ENCODE measurements at places on chromosomes 12 and 14. TPM values are rescaled to one million over a fixed set of nuclear protein-coding genes. Genes with fewer than 3 reads are reported as not detected.

Gene DNAJC22
- total RNA-seq = not detected

DNA sequence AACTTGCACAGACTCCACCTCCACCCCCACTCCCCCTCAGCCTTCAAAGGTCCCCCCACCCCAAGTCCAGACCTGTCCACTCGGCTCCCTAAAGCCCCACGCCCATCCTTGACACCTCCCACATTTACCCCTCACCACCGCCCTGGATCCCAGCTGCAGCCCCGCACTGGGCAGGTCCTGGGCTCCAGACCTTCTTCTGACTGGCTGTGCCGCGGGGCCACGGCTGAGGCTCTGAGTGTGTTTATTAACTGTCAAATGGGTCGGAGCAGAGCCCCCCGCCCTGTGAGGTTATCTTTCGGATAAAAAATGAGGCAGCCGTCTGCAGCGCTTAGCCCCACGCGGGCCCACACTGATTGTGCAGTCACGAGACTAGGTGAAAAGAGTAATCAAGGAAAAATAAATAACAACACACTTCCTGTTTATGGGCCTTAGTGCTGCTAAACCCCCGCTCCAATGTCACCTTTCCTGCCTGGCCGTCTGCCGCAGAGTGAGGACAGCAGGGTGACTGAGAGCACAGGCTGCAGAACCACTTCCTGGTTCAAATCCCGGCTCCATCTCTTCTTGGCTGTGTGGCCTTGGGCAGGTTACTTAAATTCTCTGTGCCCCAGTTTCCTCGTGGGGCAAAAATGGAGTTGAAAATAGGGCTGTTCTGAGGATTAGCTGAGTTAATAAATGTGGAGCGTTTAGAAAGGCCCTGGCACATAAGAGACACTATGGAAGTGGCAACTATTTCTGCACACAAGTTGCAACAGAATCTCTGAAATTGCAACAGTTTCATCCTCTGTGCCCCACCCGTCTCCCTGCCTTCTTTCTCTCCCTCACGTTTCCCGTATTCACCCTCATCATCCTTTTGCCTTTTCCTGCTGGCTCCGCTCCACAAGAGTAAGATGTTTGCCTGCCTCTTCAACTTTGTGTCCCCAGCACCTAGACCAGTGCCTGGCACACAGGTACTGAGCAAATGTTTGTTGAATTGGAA, 9.4 kb downstream of the SETD1B start:
- H3K4me3 ChIP-seq = peak overlapping the region; percentile 63
- peak overlapping the region; percentile 86 for H3K27ac ChIP-seq
- no peaks in the 10 kb centered on the region for H3K27me3 ChIP-seq
- H3K4me1 ChIP-seq = peaks cover 26% of the 10 kb centered on the region

Gene KRT71
- total RNA-seq = not detected

Gene C12orf76
- total RNA-seq = 35.0 TPM

DNA sequence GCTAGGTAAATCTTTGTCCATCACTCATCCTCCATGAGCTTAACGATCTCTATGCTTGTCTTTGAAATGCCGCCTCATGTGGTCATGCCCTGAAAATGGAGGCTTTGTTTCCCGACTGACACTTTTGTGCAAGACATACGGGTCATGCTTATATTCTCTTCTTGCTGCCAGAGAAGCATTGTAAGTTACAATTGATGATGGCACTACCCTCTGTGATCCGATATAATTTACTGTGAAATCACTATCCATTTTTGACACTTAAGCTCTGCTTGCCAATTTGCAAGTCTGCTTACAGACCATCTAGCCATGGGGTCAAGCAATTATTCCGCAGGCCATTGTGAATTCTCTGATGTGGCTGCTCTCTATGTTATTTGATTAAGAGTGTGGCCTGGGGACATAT, 650.0 kb downstream of the FLRT2 start:
- H3K4me1 ChIP-seq = no peaks in the 10 kb centered on the region
- no peak overlapping the region for H3K4me3 ChIP-seq
- H3K27ac ChIP-seq = no peak overlapping the region
- H3K36me3 ChIP-seq = no peaks in the 10 kb centered on the region

GRCh38 chr12:113114447-113115178, 20.9 kb downstream of the RASAL1 start:
- no peak for DNase-seq
- no peaks in the 10 kb centered on the region for H3K36me3 ChIP-seq
- H3K4me3 ChIP-seq = no peak overlapping the region
- no peaks in the 10 kb centered on the region for H3K4me1 ChIP-seq
- no peak overlapping the region for H3K27ac ChIP-seq
- H3K27me3 ChIP-seq = no peaks in the 10 kb centered on the region

- H3K27ac ChIP-seq = no peak overlapping the region
- H3K4me1 ChIP-seq = no peaks in the 10 kb centered on the region
- no peaks in the 10 kb centered on the region for H3K36me3 ChIP-seq
- H3K27me3 ChIP-seq = no peaks in the 10 kb centered on the region
- DNase-seq = peak; percentile 31
These were observed 29.8 kb downstream of the FIGNL2 start for GRCh38 chr12:51818566-51819300.

GRCh38 chr14:75842551-75842950, 139.2 kb downstream of the TGFB3 start:
- H3K27ac ChIP-seq = peak overlapping the region; percentile 16
- H3K36me3 ChIP-seq = no peaks in the 10 kb centered on the region
- no peak for DNase-seq
- no peaks in the 10 kb centered on the region for H3K27me3 ChIP-seq
- H3K4me1 ChIP-seq = no peaks in the 10 kb centered on the region
- H3K4me3 ChIP-seq = no peak overlapping the region

- no peaks in the 10 kb centered on the region for H3K36me3 ChIP-seq
- H3K27ac ChIP-seq = peak overlapping the region; percentile 92
- DNase-seq = no peak
- H3K4me1 ChIP-seq = no peaks in the 10 kb centered on the region
- no peaks in the 10 kb centered on the region for H3K27me3 ChIP-seq
- peak overlapping the region; percentile 75 for H3K4me3 ChIP-seq
These were observed 491 bp upstream of the NR2C1 start for GRCh38 chr12:95073698-95074520.

Gene TBX5
- total RNA-seq = not detected

Gene VDR
- total RNA-seq = 0.69 TPM

DNA sequence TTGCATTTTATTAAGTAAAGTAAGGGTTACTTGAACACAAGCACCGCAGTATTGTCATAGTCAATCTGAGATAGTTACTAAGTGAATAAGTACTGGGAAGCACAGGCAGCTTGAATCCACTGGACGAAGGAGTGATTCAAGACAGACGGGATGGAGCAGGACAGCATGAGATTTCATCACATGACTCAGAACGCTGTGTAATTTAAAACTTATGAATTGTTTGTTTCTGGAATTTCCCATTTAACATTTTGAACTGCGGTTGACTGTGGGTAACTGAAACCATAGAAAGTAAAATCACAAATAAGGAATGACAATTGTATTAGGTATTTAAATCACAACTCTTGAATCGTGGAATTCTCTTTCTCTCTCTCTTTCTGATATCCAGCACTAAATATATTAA, 1630.4 kb upstream of the SEL1L start:
- no peaks in the 10 kb centered on the region for H3K36me3 ChIP-seq
- no peaks in the 10 kb centered on the region for H3K4me1 ChIP-seq
- DNase-seq = no peak
- H3K27me3 ChIP-seq = no peaks in the 10 kb centered on the region

GRCh38 chr12:6827437-6827911, 733 bp upstream of the P3H3 start:
- peak; percentile 95 for DNase-seq
- peaks cover 5% of the 10 kb centered on the region for H3K4me1 ChIP-seq
- H3K27ac ChIP-seq = peak overlapping the region; percentile 90
- no peaks in the 10 kb centered on the region for H3K27me3 ChIP-seq
- H3K36me3 ChIP-seq = no peaks in the 10 kb centered on the region

DNA sequence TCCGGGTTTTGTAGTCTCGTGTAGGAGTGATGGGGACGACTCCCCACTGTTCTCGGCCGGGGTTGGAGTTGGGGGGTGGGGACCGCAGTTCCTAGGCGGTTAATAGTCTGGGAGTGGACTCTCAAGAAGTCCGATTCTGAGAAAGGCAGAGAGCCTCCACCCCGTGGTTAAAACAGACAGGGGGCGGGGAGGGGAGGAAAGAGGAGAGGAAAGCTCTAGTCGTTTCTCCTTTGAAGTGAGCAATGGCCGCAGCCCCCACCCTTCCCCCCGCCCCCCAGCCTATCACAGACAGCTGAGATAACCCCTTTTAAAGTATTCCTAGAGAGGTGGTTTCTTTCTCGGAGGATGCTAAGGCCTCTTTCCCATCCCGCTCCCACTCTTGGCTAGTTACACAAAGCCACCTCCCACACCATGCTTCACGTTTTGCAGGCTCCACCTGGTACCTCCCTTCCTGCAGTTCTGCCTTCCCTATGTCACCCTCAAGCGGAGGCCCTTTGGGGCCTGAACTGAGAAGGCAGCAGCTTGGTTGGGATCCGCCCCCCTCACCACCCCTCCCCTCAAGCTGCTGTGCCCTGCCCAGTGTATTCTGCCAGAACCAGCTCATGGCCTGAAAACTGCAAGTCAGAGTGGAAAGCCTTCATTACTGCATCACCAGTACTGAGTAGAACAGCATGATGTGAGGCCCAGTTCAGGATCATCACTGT, 853 bp downstream of the USP5 start:
- peak overlapping the region; percentile 76 for H3K27ac ChIP-seq
- no peaks in the 10 kb centered on the region for H3K36me3 ChIP-seq
- peak overlapping the region; percentile 77 for H3K4me3 ChIP-seq
- no peak for DNase-seq

Gene TAS2R31
- total RNA-seq = 30.8 TPM

GRCh38 chr12:28107679-28108078, 82.6 kb upstream of the CCDC91 start:
- no peaks in the 10 kb centered on the region for H3K4me1 ChIP-seq
- no peak for DNase-seq
- H3K36me3 ChIP-seq = no peaks in the 10 kb centered on the region
- H3K4me3 ChIP-seq = no peak overlapping the region
- no peak overlapping the region for H3K27ac ChIP-seq

Gene NOVA1
- 24.1 TPM for total RNA-seq

Gene KRT72
- total RNA-seq = 0.51 TPM

DNA sequence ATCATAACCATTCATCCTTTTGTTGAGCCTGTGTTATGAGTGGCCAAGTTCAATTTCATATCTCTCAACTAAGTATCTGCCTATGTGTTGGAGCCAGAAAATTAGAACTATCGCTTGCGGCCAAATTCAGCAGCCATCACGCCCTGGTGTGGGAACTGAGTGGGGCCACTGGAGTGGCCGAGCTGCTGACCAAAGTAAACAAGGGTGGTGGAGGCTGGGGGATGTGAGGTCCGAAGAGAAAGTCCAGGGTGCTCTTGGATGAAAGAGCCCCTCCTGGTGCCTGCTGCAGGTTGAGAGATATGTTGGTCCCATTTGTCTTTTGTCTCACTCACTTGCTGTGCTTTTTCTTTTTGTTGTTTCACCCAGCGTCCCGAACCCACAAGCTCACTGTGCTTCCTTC, 14.9 kb downstream of the ADGRD1 start:
- DNase-seq = no peak
- H3K36me3 ChIP-seq = no peaks in the 10 kb centered on the region
- no peaks in the 10 kb centered on the region for H3K4me1 ChIP-seq
- H3K27me3 ChIP-seq = no peaks in the 10 kb centered on the region
- no peak overlapping the region for H3K27ac ChIP-seq
- no peak overlapping the region for H3K4me3 ChIP-seq

DNA sequence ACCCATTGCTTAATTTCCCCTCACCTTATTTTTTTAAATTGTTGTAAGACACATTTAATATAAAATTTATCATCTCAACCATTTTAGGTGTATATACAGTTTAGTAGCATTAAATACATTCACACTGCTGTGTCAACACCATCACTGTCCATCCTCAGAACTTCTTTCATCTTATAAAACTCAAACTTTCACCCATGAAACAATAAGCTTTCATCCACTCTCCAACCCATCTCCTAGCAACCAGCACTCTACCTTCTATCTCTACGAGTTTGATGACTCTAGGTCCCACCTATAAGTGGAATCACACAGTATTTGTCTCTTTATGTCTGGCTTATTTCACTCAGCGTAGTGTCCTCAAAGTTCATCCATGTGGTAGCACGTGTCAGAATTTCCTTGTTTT, 75.5 kb downstream of the TBX3 start:
- DNase-seq = no peak
- H3K4me1 ChIP-seq = no peaks in the 10 kb centered on the region
- no peak overlapping the region for H3K27ac ChIP-seq
- no peaks in the 10 kb centered on the region for H3K36me3 ChIP-seq
- no peaks in the 10 kb centered on the region for H3K27me3 ChIP-seq

Gene ACOT4
- total RNA-seq = not detected

DNA sequence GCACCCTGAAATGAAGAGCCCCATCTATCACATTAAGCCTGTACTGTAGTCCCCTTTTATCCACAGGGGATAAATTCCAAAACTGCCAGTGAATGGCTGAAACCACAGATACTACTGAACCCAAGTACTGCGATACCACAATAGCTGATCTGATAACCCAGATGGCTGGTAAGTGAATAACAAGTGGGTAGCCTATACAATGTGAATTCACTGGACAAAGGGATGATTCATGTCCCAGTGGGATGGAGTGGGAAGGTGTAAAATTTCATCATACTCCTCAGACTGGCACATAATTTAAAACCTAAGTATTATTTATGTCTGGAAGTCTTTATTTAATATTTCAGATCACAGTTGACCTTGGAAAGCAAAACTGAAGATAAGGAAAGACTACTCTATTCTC, 201.3 kb downstream of the GPHN start:
- no peak overlapping the region for H3K4me3 ChIP-seq
- DNase-seq = no peak
- H3K27me3 ChIP-seq = no peaks in the 10 kb centered on the region
- H3K4me1 ChIP-seq = no peaks in the 10 kb centered on the region
- H3K36me3 ChIP-seq = no peaks in the 10 kb centered on the region

GRCh38 chr14:77084985-77085384, 13.1 kb upstream of the CIPC start:
- no peak overlapping the region for H3K27ac ChIP-seq
- H3K27me3 ChIP-seq = no peaks in the 10 kb centered on the region
- H3K36me3 ChIP-seq = no peaks in the 10 kb centered on the region
- DNase-seq = no peak
- H3K4me3 ChIP-seq = no peak overlapping the region
- H3K4me1 ChIP-seq = no peaks in the 10 kb centered on the region

DNA sequence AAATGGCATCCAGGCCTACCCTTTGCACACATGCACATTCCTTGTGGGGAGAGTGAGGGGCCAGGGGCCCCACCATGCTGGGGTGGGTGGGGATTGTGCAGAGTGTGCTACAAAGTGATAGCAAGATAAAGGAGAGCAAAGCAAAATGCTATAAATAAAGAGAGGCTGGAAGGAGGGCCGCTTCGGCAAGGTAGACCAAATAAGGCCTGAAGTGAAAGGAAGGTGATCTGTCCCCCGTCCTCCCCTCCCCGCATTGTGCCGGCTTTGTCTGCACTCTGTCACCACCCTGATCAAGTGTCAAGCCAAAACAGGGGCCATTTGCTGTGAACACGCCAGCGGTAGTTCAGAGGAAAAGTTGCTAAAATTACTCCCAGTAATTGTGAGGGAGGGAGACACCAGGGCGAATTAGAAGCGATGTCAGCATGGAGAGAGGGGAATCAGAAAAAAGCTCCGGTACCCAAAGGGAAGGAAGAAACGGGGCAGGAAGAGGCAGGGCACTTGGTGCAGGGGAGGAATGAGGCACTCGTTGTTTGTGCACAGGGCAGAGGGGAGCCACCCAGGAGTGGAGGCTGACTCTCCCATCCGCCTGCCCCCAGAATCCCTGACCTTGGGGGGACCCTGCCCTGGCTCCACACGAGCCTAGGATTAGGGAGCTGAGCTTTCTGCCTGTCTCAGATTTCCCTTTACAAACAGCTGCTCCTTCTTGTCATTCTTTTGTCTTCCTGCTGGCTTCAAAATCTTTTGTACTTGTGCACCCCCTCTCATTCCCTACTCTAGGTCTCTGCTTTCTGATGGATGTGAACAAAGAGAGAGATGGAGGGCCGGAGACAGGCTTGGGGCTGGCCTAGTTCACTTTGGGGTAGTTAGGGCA, 2.9 kb upstream of the MYH7 start:
- H3K27me3 ChIP-seq = no peaks in the 10 kb centered on the region
- no peak overlapping the region for H3K27ac ChIP-seq
- no peaks in the 10 kb centered on the region for H3K36me3 ChIP-seq
- H3K4me3 ChIP-seq = no peak overlapping the region
